Activated gamma-delta T cell treated with anti-CD3 and anti-CD28 coated beads, Interleukin-2, amount 50 U/mL, for 16 hours (primary cell): ENCODE measurements at places on chromosomes 16 and 17.
A peak's percentile ranks its signal among the peaks of the same experiment; 100 is the strongest.

GRCh38 chr16:81731649-81732048, 47.4 kb upstream of the PLCG2 start:
- DNase-seq = no peak

DNA sequence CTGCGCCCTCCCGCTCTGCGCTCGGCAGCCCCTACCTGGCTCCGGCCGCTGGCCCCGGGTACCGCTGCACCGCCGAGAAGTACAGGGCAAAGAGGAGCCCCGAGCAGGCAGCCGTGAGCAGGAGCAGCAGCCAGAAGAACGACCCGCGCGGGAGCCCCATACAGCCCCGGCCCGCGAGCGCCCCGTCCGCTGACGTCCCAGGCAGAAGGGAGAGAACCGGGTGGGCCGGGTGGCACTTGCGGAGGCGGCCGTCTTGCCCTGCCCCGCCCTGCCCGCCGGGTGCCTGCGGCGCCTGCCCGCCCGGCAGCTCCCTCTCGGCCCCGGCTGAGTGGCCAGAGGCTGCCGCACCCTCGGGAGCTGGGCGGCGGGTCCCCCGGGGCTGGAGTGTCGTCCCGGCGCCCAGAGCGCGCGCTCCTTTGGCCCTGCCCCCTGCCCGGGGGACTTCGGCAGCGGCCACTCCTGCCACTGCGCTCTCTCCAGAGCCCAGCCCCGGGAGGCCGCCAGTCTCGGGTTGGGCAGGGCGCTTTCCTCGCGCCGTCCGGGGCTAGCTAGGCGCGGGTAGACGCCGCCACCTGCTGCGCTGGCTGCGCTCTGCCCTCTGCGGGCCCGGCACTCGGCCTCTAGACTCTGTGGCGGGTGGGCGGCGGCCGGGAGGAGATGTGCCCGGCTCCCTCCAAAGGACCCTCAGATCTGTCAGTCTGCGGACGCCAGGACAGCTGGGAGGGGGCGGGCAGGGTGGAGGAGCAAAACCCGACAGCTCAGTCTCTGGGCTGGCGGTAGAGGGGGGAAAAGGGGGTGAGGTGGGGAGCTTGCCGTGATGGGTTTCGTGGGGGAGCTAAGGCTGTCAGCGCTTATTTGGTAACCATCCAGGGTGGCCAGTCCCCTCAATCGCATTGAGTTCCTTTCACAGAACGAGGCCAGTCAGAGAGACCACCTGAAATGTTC, at the start of gene ST6GALNAC2:
Gene ST6GALNAC2, minus strand, starts transcription at position 212 of the 945 bp plus-strand sequence. Its CDS starts 52 bp downstream, at position 160.
- DNase-seq = peak; percentile 17

GRCh38 chr17:75693500-75694481, 26.7 kb downstream of the SAP30BP start:
- DNase-seq = no peak

DNA sequence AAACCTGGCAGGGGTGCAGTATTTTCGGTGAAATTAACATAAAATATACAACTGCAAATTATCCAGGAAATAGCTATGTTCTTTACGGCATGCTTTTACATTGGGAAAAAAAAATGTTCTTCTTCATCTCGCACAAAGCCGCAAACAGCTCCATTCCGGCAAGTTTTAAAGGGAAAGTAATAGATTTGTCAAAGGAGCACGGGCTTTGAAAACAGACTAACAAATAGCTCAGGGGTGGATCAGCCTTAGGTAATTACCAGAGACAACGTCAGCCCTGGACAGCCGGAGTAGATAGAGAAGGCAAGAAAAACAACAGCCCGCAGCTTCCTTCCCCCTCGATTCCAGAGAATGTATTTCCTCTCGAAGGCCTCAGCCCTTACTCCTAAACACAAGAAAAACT, 222.5 kb downstream of the C16orf78 start:
- DNase-seq = no peak
